ENCODE measurements at places on chromosomes 3 and 15.
A peak's percentile ranks its signal among the peaks of the same experiment; 100 is the strongest.

DNA sequence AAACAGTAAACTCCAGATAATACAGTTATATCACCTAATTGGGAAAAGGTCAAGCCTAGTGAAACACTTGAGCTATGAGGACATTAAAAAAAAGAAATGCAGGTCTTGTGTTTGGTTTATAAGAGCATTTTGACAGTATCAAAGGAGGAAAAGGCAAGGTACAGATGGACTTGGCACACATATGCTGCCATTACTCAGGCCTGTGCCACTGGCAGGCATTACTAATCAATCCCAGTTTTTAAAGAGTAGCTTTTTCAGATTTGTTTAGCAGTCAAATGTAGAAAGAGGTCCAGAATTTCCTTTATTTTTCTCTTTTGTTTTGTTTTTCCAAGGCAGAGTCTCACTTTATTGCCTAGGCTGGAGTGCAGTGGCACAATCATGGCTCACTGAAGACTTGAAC is 38.9 kb downstream of the MDFIC2 start:
- no peak for DNase-seq

DNA sequence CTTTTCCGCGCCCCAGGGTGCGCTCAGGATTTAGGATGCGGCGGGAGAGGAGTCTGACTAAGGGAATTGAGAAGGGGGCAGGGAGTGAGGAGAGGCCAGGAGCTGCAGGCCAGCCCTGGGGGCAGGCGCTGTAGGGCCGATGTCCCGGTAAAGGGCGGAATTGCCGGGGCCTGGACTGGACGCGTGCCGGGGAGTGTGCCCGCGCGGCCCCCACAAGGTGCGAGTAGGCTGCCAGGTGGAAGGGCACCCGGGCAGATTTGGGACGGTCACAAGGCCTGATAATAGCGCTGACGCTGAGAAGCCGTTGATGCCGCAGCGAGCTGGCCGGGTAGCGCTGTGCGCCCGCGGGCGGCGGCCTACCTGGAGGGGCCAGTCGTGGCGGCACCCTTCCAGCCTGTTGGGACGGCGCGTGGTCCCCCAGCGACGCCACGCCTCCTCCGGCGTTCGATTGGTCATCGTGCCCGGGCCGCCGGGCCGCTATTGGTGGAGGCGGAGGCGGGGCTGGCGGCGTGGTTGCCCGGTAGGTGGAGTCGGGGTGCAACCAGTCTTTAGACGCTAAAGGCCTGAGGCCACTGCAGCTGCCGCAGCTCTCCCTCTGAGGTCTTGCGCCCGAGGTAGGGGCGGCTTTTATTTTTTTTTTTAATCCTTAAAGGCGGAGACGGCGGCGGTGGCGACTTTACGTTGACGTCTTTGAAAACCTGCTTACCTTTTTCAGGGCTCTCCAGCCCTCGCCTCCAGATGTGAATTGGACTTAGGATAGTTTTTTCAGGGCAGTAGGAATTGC is 903 bp downstream of the SLC25A38 start:
- DNase-seq: no peak

DNA sequence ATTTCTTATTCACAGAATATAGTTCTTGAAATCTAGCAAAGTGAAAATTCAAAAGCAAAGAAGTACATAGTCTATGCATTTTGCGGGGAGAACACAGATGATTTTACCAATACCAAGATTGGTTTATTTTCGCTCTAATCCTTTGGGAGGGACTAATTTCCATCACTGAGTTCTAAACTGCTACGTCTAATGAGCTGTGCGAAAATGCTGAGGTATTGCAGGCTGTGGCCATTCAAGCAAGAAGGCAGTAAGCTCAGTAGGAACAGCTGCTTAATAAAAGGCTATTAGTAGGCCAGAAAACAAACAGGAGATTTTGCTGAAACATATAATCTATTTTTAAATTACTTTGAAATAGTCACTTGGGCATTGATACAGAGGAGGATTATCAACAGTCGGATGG is 379.0 kb downstream of the CNTN4 start:
- DNase-seq: no peak

DNA sequence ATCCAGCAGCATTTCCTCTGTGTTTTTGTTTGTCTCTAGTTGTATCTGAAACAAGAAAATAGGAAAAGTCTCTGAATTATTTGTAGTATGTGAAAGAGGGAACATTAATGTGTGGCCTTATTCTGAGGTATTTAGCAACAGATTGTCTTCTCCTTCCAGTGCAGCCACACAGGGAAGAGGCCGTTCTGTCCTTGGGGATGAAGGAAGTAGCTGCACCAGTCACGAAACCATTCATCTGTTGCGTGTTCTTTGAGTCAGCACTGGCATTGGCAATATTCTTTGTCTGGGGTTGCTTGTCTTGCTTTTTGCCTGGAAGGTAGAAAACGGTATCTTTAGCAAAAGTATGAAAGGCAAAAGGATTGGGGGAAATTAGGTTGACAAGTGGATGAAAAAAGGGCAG is 91.6 kb downstream of the CDIN1 start:
- DNase-seq: no peak

- no peak for DNase-seq
Observed at GRCh38 chr3:60948488-60948887, 302.8 kb downstream of the FHIT start.

GRCh38 chr3:137294839-137295238 is 337.1 kb downstream of the IL20RB start:
- no peak for DNase-seq

DNA sequence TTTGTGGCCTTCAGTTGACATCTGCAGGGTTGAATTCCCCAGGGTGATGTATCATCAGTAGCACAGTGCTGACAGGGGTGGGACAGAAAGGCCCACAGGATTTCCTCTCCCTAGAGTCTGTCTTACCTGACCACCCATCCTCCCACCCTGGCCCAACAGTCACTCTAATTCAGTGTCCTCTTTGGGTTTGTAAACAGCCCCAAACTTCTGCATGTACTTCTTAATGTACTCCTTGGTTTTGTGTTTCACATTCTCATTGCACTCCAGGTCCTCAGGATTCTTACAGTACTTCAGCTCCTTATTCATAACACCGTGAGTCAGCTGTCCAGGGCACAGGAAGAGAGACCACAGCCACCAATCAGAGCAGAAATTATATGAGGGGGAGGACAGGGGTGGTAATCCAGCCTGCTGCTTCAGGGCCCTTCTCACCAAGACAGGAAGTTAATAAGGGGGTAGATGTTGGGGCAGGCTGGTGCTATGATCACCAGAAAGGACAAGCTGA is 37.5 kb downstream of the NBEAL2 start:
- peak; percentile 29 for DNase-seq

- no peak for DNase-seq
Observed at GRCh38 chr15:77243135-77243534, 172.2 kb upstream of the TSPAN3 start.

DNA sequence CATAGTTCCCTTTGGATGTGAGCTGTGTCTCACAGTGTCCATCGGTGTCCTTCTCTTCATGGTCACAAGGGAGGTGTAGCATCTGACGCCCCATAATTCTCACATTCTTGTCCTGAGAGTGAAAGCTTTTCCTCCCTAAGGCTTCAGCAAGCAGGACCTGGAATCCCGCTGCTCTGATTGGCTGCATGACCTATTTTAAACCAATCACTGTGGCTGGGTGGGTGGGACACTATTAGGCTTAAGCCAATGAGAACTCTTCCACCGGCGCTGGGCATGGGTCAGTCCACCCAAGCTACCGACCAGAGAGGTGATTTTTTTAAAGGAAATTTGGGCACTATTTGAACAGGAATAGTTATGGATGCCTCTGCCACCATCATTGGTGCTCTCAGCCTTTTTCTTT is 385.9 kb downstream of the MFSD1 start:
- no peak for DNase-seq

- DNase-seq: no peak
Observed at GRCh38 chr3:62718515-62719320, 156.5 kb downstream of the CADPS start.

- DNase-seq: no peak
Observed at GRCh38 chr3:179446501-179446900, 4.8 kb downstream of the GNB4 start.

DNA sequence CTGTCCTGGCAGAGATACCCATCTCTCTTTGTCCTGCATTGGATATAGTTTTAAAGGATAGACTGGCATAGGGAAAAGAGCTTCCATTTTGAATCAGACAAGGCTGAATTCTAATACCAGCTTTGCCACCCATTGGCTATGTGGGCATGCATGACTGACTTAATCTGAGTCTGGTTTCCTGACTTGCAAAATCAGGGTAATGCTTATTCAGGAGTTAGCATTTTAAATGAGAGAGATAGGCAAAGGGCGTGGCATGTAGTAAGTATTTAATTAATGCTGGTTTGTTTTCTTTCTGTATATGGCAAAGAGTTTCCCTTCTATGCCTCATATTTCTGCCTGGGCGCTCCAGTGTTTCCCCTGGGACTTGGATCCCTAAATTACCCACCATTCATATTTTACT is 492.9 kb downstream of the IGSF11 start:
- DNase-seq: no peak

DNA sequence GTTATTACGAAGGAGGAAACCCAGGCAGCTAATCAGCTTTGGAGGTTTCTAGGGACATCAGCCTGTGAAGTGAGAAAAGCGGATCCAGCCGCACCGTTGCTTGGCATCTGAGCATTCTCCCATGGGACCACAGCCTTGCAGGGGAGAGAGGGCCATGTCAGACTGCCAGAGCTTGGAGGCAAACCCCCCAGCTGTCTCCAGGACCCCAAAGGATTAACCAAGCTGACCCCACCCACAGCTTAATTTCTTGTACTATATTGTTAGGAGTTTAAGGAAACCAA is 5.1 kb downstream of the IGDCC3 start:
- DNase-seq: no peak

- no peak for DNase-seq
Observed at GRCh38 chr15:52673734-52674133, 5.5 kb downstream of the ATOSA start.

DNA sequence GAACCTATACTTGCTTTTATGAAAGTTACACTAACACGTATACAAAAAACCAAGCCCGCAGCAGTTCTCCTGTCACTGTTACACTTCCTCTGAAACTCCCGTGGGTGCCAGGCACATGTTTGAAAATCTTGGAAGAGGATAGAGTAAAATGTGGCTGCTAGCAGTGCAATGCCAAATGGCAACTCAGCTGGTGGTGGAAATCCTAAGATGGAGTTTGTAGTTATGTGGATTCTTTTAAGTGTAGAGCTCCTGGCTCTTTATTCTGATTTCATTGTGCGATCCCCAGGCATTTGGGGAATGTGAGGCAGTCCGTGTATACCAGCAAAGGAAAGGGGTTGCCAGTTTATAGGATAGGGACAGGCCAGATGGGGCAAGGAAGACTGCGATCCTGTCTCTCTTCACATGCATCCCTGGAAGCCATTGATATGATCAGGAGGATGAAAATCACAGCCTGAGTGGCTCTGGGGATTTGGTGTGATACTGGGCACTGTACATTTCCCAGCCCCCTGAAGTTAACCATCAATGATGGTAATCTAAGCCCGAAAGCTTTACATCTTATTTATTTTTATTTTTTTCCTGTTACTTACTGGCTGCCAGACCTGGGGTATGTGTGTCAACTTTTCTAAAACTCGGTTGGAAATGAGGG is 1.1 kb downstream of the STAC start:
- DNase-seq: no peak

All from SW 1271 (cell line).